ENCODE measurements at places on chromosomes 1 and 21.
A peak's percentile ranks its signal among the peaks of the same experiment; 100 is the strongest.

- DNase-seq, result no peak
Observed at GRCh38 chr1:13513895-13514546, at the start of gene LRRC38. LRRC38 (minus strand) TSS chr1:13514003; CDS start chr1:13513593, 410 bp downstream.

DNA sequence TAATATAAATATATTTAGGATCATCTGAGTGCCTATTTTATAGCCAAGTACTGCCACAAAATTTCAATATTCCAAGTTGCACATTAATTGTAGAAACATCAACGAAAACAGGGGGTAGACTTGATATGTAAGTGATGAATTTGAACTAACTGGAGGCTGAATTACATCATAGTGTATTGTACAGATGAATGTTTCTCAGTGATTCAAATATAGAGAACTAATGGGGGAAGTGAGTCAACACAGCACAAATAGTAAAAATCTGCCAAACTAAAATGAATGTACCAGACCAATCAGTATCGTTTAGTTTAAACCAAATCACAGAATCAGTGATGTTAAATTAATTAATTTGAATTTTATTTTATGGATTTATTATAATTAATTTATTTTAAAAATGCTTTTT is 42.8 kb downstream of the RTCA start:
- DNase-seq, result no peak

DNA sequence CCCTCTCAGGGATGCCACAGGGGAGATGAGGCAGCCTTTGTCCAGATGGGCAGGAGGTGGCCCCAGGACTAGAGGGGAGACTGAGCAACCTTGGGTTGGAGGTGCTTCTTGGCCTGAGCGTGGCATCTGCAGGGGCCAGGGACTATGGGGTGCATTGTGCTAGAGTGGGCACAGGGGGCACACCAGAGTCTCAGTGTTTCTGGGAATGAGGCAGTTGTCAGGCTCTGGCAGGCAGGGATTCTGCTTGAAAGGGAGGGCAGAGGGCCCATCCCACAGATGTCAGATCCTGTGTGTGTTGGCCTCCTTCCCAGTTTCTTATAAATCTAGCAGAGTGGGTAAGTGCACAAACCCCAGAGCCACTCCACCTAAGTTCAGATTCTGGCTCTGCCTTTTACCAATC is 13.7 kb downstream of the LGR6 start:
- DNase-seq, result no peak

DNA sequence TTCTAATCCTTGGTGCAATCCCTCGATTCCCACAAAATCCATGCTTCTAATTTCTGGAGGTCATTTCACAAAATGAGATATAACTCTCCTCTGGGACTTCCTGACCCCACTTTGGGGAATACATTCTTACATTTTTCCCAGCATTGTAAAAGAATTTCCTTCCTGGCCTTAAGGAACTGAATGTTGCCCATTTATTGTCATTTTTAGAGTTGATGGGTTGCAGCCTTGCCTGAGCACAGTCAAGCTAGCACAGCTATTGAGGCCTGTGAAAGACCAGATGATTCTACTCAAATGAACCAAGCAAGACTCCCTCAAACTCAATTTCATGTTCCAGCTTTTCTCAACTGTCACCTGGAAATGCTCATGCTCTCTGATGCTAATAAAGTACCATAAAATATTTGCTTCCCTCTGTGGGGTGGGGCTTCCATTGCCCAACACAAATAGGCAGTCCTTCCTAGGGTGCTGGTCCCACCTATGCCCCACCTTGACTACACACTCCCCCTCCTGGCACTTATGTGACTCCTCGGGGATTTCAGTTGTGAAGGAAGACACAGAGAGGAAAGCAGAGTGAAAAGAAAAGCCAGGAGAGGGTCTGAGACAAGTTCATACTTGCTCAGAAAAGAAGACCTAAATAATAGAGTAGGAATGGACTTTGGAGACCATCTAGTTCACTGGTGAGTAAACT is 24.0 kb upstream of the CDC7 start:
- DNase-seq, result no peak

DNA sequence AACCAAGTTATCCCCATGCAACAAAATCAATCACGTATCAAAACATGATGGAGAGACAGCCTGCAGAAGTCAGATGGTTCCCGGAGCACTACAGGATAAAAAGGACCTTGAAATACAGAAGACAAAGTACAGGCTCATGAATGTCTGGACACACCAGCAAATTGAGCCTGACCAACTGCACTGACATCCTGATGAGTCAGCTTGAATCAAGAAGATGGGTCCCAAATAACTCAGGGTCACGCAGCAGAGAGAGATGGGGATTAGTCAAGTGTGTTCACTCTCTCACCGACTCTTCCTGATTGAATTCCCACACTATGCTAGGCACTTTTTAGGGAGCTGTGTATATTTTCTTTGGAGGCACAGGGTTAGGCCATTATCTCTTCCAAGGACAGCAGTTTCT is 71.1 kb upstream of the DIRAS3 start:
- no peak for DNase-seq

DNA sequence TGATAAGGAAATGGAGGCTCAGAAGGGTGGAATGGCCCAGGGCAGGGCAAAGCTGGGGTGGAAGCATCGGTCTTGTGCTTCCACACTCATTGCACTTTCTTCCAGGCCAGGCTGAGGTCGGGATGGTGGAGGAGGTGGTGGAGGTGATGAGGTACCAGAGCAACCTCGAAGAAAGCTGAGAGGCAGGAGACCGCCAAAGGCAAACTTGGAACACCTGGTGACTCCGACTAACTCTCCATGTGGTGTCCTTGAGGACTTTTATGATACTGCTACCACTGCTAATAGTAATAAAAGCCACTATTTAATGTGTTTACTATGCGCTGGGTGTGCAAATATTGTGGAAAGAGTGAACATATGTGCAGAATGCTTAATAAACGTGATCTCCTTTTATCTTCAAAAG is 16.9 kb upstream of the BTG2 start:
- DNase-seq, result no peak

DNA sequence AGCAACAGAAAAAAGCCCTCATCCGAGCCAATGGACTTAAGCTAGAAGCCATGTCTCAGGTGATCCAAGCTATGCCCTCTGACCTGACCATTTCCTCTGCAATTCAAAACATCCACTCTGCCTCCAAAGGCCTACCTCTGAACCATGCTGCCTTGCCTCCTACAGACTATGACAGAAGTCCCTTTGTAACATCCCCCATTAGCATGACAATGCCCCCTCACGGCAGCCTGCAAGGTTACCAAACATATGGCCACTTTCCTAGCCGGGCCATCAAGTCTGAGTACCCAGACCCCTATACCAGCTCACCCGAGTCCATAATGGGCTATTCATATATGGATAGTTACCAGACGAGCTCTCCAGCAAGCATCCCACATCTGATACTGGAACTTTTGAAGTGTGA is 20.7 kb downstream of the NR5A2 start:
- DNase-seq, result no peak

DNA sequence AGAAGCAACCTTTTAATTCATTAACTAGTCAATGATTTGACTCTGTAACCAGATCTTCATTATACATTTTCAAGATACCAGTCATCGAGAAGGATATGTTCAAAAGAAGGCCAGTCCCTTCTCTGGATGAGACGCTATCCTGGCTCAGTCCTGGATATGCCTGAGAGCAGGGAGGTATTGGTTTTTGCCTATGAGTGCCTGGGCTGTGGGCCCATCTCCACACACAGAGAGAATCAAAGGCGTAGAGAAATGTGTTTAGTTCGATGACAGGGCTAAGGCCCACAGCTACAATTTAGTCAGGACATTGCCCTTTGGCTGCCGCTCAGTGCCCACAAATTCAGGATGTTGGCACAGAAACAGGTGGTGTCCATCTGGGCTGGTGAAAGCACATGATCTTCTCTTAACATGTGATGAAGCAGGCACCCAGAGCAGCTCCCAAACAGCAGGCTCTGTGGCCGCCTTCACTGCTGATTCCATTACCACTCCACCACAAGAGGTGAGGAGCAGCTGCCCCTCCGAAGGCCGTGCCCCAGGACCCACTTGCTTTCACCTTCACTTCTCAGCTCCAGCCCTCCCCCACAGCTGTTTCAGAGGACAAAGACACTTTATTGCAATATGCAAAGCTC is 24.7 kb downstream of the ACKR1 start:
- DNase-seq, result no peak

DNA sequence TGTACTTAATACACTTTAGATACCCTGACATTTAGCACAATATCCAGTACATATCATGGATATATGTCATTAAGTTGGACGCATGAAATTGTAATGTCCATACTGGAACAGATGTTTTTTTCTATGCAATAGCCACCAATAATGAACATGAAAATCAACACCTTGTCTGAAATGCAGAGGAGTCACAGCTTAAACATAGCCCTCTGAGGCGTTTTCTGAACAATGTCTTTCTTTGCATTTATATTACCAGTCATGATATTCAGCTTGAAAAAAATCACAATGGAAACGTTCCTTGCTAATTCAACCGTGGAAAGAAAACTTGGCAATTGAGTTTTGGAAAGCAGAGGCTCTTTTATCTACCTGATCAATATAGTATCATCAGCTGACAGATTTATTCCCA is 86.7 kb upstream of the COL11A1 start:
- DNase-seq, result no peak

- DNase-seq, result no peak
Observed at GRCh38 chr1:199932462-199932861, 95.0 kb upstream of the NR5A2 start.

GRCh38 chr1:95140791-95141190 is 23.6 kb downstream of the TLCD4 start:
- DNase-seq, result no peak

GRCh38 chr1:7515175-7515574 is 255.9 kb upstream of the VAMP3 start:
- DNase-seq, result no peak

DNA sequence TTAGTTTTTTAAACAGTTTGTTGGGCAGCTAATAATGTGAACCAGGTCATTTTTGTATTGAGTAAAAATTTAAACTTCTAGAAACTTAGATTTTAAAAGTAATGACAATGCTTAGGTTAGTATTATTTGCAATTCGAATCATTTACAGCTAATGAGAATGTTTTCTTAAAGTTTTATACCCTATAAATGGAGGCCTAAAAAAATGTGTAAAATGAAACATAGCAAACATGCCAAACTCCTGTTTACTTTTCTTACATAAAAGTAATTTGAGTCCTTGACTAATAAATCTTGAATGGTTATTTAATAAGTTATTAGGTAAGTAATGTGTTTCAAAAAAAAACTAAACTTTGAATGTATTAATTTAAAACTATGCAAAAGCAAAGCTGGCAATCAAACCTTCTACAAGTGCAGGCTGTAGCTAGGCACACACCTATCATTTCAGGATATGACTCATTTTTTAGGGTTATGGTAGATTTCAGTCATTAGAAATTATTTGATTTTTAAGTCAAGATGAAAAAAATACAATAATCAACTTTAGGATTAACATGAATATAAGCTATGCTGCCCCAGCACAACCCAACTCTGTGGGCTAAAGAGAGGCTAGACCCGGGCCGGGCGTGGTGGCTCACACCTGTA is 41.5 kb downstream of the CLSTN1 start:
- no peak for DNase-seq

- DNase-seq, result no peak
Observed at GRCh38 chr1:25355841-25356395, 17.8 kb downstream of the TMEM50A start.

GRCh38 chr1:11429226-11429625 is 49.7 kb upstream of the DISP3 start:
- DNase-seq, result no peak

- DNase-seq, result no peak
Observed at GRCh38 chr1:154697710-154698109, 89.7 kb upstream of the ADAR start.

- DNase-seq, result peak; percentile 55
Observed at GRCh38 chr1:83583351-83584014, 415.4 kb downstream of the TTLL7 start.

GRCh38 chr1:203364094-203364801 is 13.3 kb upstream of the FMOD start:
- no peak for DNase-seq

DNA sequence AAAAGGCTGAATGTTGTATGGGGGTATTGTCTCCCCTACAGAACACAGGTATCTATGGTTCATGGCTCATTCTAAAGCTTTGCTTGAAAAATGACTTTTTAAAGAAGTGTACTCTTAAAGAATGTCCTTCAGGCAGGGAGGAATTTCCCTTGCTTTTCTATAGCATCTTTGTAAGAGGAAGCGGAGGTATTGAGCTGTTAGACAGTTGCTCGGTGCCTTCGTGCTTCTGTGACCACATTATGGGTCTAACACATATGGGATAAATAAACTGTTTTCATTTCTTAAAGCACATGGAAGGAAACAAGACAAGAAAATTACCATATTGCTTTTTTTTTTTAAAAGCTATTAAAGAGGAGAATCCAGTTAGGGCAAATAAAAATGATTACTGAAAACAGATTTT is 182.9 kb downstream of the NTNG1 start:
- no peak for DNase-seq

DNA sequence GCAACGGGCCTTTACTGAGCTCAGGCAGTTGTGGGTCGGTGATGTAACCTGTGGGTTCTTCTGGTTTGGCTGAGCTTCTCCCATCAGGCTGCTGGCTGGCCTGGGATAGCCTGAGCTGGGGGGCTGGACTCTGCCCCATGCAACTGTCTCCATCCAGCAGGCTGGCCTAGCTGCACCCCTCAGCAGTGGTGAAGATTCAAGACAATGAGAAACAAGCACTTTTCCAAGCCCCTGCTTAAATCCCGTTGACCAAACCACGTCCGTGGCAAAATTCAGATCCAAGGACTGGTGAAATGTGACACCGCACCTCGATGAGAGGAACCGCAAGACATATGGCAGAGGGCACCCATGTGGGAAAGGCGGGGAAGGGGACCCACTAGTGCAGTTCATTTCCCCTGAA is 25.6 kb downstream of the PRSS38 start:
- DNase-seq, result no peak

GRCh38 chr1:85582687-85583591 is 2.4 kb downstream of the CCN1 start:
- DNase-seq, result no peak

GRCh38 chr1:94039871-94040569 is 80.9 kb downstream of the ABCA4 start:
- no peak for DNase-seq

GRCh38 chr1:19212167-19212566 is 2.1 kb upstream of the UBR4 start:
- DNase-seq, result no peak
